ENCODE measurements at places on chromosomes 6 and 20. TPM values are rescaled to one million over a fixed set of nuclear protein-coding genes. Genes with fewer than 3 reads are reported as not detected.

The GATA5 gene
- not detected for total RNA-seq

The ZBP1 gene
- total RNA-seq, result not detected

The MUCL3 gene
- not detected for total RNA-seq

The PARD6B gene
- total RNA-seq, result 5.8 TPM

- DNase-seq, result no peak
These were observed 492.1 kb downstream of the MAFB start for GRCh38 chr20:40196846-40197436.

GRCh38 chr6:113405326-113406047, 451.7 kb upstream of the MARCKS start:
- DNase-seq, result no peak

- DNase-seq, result no peak
These were observed 139.8 kb upstream of the TNFAIP3 start for GRCh38 chr6:137727216-137727765.

- peak; percentile 46 for DNase-seq
These were observed 38.2 kb downstream of the ELMO2 start for GRCh38 chr20:46367967-46368901.

DNA sequence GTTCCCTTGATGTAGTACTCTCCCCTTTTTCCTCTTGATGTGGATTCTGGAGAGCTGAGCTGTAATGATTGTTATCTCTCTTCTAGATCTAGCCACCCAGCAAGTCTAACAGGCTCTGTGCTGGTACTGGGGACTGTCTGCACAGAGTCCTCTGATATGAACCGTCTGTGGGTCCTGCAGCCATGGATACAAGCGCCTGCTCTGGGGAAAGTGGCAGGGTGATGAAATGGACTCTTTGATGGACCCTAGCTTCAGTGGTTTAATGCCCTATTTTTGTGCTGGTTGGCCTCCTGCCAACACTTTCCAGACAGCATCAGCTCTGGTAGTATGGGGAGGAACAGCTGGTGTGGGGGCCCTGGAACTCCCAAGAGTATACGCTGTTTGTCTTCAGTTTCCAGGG, 216.3 kb downstream of the ADGRG6 start:
- DNase-seq, result no peak

The SMIM13 gene
- 28.1 TPM for total RNA-seq

- DNase-seq, result no peak
These were observed 270 bp downstream of the PLEKHG1 start for GRCh38 chr6:150600010-150600300.

The FGD2 gene
- not detected for total RNA-seq

GRCh38 chr6:147941143-147941542, 401.5 kb upstream of the SASH1 start:
- DNase-seq, result peak; percentile 38

DNA sequence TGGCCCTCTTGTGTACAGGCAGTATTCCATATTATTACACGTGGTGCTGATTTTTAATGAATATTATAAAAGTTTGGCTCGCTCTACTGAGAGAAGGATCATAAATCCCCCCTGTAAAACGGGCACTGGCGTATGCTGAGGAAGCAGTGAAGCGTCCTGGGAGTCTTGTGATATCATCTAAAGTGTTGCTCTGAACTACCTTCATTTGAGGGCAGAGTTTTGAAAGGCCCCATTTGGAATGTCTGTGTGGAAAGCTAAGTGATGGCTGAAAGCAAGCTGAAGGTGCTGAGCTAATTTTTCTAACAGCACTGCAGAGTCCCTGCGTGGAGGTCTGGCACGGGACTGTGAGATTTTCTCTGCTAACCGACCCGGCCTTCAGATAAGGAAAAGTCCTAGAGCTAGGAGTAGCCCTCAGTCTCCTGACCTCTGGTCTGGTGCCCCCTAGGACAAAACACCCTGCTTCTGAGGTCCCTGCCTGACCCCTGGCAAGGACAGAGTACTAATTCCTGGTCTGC, 1.3 kb upstream of the BACH2 start:
- no peak for DNase-seq

DNA sequence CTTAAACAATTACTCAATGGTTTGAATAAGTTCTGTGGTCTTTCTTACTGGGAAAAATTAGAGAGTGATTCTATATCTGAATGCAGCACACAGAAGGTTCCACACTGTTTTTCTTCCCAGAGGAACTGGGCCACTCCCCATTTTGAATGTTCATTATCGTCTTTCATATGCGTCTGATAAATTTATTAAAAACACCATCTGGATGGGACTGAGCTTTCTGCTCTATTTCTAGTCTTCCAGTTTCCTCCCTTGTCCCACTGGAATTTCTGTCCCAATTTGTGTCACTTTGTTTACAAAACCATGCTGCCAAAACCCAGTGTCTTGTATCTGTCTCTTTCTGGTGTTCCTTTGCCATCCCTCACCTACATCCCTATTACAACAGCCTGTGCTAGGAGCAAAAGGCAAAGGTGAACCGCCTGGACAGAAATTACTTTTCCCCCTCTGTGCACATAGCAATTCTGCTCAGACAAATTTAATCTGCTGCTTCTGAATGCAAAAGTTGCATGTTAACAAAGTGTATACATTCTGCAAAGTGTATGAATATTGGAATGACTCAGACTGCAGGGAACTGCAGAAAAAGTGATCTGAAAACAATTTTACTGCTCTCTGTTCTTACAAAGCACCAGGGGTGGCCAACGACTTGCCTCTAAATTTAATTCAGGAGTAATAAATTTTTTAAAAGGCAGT, 333.6 kb downstream of the BTBD9 start:
- DNase-seq, result no peak

- no peak for DNase-seq
These were observed 79.0 kb downstream of the SH3BGRL2 start for GRCh38 chr6:79710127-79710526.

DNA sequence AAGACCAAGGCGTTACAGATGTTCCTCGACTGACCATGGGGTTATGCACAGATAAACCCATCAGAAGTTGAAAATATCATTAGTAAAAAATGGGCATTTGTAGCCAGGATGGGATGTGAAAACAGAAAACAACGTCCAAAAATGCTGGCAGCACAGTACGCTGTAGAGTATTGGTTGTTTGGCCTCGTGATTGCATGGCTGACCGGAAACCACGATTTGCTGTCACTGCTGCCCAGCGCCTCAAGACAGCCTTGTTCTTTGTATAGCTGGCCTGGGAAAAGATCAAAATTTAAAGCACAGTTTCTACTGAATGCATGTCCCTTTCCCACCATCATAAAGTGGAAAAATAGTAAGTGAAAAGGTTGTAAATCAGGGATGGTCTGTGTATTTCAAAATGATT, 41.9 kb downstream of the MTHFD1L start:
- DNase-seq, result no peak

The BPI gene
- total RNA-seq, result not detected

The PRSS35 gene
- total RNA-seq, result not detected

GRCh38 chr20:742156-742555, 26.1 kb downstream of the SLC52A3 start:
- no peak for DNase-seq

The COX4I2 gene
- total RNA-seq, result not detected

DNA sequence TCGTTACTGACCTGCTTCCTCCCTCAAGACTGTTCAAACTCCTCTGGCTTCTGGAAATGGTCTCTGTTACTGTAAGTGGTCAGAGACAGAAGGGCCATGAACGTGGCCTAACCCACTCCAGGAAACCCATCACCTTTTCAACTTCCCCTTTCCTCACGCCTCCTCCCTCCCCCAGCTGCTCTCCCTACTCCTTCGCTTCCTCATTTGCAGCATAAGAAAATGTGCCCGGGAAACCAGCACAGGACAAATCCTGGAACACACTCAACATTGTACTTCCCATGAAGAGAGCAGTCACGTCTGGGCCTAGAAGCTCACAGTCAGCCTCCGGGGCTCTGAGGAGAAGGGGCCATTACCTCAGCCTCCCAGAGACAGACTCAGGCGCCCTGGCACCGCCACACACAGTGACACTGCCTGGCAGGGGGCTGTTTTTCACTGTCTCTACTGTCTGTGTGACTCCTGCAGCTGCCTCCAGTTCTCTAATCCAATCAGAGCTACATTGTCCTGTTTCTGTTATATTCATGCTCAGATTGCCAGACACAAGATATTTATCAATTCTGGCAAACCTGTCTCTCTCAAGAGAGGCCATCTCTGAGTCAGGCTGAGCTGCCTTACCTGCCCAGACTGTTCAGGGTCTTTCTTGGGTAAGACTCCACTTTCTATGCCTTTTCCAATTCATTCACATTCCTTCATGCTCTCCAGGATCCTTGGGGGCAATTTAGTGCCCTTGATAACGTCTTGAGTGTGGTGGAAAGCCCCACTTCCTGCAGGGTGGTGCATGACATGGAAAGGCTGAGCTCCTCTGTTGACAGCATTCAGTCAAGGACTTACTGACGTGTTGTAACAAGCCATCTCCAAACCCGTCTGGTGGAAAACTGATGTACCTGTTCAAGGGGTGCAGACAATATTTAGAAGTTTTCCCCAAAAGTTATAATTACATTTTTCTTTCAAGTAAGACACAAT, 242.2 kb downstream of the HIVEP2 start:
- DNase-seq, result no peak

GRCh38 chr20:38130687-38131587, 34.1 kb downstream of the TGM2 start:
- no peak for DNase-seq

The CGAS gene
- total RNA-seq, result 14.1 TPM

The PKIB gene
- total RNA-seq, result 6.0 TPM

The DDO gene
- not detected for total RNA-seq

The FBXO9 gene
- total RNA-seq, result 54.4 TPM

GRCh38 chr6:105713474-105714118, 310.7 kb upstream of the PREP start:
- DNase-seq, result peak; percentile 27

The LAMA5 gene
- total RNA-seq, result 266 TPM

The IMPG1 gene
- total RNA-seq, result not detected

GRCh38 chr20:21161926-21162325, 36.0 kb downstream of the KIZ start:
- no peak for DNase-seq

The ZSCAN16 gene
- 4.4 TPM for total RNA-seq

Measured in MCF 10A (cell line).